Activated naive CD4-positive, alpha-beta T cell treated with anti-CD3 and anti-CD28 coated beads, Interleukin-2, amount 50 U/mL, for 16 hours (primary cell): ENCODE measurements at places on chromosomes 5 and 9.

DNA sequence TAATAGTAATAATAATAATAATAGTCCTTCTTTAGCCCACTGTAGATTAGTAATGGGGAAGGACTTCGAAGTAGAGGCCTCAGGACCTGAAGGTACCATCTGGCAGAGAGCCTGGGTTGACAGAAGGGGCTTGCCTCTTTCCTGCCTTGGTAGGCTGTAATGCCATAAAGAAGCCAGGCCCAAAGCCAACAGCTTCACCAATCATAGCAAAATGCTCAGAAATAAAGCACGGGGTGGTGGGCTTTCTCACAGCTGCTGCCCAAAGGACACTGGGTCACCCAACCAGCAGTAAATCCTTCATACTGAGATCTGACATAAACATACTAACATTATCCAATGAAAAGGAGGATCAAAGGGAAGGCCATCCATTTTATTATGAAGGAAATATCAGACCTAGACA is 70.7 kb downstream of the SUSD1 start:
- no peak for DNase-seq

DNA sequence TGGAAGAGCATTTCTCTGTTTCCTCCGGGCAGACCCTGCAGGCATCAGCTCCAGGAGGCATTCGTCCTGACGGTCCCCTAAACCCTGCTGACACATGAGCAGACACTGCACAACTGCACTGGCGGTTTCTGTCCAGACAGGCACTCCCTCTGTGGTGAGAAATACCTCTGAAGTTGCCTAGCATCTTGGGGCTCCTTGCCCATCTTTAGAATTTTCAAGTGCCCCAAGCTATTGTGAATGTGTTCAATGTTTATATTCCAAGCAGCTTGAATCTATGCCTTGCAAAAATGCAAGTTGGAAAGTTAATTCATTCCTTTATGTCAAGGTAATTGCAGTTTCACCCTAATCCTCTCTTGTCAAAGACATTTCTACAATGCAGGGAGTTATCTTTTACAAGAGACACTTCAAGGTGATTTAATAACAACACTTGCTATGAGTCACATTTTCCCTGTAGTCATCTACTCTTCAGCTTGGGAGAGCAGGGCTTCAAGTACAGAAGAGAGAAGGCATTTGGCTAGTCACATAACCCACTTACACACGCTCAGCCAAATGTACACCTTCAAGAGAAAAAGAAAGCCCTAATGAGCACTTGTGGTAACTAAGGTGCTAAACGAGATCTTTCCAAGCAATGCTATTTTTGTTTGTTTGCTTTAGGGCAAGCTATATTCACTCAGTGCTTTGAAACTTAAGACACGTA is 302.5 kb downstream of the MLLT3 start:
- peak; percentile 34 for DNase-seq

- DNase-seq, result no peak
Observed at GRCh38 chr9:137434498-137435380, 6.4 kb downstream of the ENTPD8 start.

DNA sequence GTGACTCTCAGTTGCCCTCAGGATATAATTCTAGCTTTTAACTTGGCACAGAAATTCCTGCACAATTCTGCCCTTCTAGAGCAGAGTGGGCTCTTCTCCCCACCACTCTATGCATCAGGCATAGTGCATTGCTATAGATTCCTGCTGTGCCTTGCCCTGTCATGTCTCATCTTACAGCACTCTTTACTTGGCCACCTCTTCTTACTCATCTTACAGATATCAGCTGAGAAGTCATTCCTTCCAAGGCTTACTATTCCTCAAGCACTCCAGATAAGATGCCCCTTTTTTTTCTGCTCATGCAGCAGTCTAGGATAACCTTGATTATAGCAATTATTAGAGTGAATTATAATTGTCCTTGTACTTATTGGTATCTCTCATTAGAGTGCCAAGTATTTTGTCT is 5.6 kb downstream of the FAM221B start:
- DNase-seq, result no peak

- no peak for DNase-seq
Observed at GRCh38 chr5:103259705-103260355, 1.3 kb downstream of the MACIR start.

- no peak for DNase-seq
Observed at GRCh38 chr9:38185647-38186403, 116.8 kb upstream of the SHB start.

DNA sequence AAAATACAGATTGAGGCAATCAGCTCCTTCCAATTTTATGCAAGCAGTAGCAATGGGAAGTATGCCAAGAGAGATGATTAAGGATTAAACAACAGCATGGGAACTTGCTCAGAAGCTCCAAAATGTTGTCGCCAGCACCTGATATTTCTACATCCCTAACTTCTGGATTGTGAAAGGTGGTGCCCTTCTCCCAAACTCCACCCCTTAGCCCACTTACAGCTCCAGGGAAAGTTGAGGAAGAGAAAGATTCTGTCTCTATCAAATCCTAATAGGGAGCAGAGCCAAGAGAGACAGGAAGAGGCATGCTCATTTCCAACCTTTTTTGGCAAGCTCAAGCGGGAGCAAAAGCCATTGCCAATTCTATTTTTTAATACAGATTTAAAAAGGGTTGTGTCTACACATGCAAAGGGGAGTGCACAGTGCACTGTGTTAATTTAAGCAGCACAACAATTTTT is 92.4 kb upstream of the NR3C1 start:
- DNase-seq, result no peak

DNA sequence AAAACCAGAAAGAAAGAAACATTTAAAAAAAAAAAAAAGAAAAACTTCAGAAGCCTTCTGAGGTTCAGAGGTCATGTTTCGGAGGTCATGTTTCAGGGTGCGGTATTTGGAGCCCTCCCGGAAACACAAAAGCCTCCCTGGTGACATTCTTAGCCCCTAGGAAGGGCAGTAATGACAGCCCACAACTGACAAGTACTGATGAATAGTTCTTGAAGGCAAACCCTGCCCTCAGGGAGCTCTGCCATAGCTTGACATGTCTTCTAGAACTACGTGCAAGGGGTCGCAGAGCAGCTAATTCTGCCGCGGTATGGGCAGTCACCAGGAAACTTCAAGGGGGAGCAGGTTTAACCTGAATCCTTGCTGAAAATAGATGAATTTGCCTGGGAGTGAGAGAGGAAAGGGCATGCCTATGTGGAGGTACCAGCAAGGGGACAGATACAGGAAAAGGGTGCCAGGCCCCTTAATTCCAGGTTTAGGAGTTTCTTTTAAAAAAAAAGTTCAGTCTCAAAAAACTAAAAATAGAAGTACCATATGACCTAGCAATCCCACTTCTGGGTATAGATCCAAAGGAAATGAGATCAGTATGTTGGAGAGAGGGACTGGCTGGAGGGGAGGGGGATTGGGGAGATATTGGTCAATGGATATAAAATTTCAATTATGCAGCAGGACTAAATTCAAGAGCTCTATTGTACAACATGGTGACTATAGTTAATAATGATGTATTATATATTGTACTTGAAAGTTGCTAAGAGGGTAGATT is 98.4 kb downstream of the C9orf152 start:
- no peak for DNase-seq

DNA sequence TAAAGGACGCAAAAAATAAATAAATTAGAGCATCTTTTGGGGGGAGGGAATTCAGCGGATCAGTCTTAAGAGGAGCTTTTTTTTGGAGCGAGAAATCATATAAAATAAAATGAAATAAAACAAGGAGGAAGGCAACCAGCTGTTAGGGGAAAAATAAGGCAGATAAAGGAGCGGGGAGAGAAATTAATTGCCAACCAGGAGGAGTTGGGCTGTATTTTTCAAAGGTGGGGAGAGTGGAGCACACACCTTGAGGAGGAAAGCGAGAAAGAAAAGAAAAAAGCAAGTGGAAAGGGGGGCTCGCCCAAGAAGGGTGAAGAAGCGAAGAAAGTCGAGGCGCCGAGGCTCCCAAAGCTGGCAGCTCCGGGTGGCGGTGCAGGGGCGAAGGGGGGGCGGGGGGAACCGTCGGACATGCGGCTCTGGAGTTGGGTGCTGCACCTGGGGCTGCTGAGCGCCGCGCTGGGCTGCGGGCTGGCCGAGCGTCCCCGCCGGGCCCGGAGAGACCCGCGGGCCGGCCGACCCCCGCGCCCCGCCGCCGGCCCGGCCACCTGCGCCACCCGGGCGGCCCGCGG is at the start of gene PAPPA:
TSS of gene PAPPA (plus strand) at position 27 of the 569 bp plus-strand sequence. CDS start at position 409, 382 bp downstream.
- DNase-seq, result no peak

GRCh38 chr5:28543473-28544098 is 1505.2 kb upstream of the CDH9 start:
- no peak for DNase-seq

DNA sequence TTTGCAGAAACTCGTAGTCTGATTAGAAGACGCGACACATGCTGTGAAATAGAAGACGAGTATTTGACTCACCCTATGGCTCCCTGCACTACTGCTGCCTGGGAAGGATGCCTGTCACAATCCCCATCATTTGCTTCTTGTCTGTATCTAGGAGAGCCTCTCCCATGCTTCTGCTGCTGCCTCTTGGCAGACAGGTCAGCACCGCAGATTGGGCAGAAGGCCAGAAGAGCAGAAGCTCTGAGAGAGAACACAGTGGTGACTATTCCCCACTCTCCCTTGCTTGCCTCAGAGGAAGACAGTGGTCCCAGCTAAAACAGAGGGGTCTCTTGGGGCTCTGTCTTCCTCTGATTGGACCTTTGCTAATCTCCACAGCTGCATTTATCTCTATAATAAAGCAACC is 84.0 kb upstream of the SMIM32 start:
- DNase-seq, result no peak

DNA sequence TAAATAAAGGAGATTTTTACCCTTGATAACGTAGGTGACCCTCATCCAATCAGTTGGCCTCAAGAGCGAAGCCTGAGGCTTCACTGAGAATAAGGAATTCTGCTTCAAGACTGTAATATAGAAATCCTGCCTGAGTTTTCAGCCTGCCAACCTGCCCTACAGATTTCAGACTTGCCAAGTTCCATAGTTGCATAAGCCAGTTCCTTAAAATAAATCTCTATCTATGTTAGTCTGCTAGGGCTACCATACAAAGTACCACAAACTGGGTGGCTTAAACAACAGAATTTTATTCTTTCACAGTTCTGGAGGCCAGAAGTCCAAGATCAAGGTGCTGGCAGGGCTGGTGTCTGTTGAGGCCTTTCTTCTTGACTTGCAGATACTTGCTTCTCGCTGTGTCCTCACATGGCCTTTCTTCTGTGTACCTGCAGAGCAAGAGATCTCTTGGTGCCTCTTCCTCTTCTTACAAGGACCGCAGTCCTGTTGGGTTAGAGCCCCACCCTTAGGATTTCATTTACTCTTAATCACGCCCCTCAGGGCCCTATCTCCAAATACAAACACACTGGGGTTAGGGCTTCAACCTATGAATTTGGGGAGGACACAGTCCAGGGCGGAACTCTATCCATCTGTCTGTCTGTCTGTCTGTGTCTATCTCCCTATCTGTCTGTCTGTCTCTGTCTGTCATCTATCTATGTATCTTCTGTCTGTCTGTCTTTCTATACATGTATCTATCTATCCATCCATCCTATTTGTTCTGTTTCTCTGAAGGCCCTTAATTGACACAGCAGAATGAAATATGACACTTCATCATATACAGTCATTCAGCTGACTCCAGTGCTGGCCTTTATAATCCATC is 17.0 kb upstream of the CMBL start:
- no peak for DNase-seq
